Suppressor macrophage (primary cell): ENCODE measurements at places on chromosomes 5 and 9.
A peak's percentile ranks its signal among the peaks of the same experiment; 100 is the strongest.

GRCh38 chr9:95226921-95227320 lies 90.6 kb downstream of the FANCC start:
- DNase-seq = no peak

GRCh38 chr9:16337322-16338029 lies 533.0 kb downstream of the BNC2 start:
- peak; percentile 26 for DNase-seq

DNA sequence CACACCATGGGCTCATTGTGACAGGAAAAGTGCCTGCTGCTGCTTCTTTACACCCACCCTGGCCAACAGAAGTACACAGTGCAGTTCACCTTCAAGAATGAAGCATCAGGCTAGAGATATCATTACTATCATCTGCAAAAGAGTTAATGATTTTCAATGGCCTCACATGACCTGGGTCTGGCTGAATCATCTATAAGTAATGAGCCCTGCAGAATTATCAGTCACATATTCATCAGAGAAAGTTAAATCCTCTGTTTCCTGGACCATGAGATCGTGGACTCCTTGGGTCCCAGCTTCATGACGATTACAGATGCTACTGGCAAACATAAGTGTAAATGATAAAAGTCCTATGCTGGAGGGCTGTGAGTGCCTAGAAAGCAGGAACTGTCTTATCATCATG lies 8.3 kb downstream of the BAG1 start:
- no peak for DNase-seq

DNA sequence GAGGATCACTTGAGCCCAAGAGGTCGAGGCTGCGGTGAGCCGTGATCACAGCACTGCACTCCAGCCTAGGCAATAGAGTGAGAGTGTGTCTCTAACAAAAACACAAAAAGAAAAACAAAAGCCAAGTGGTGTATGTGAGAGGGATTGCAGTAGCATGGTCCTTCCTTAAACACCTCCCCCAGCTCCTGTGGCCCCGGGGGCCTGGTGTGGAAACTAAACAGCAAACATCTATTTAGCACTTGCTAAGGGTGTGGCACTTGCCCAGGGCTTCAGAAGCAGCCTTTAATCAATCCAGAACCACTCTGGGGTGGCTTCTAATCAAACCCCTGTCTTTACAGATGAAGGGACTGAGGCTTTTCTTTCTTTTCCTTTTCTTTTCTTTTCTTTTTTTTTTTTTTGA lies 4.4 kb upstream of the FBP1 start:
- DNase-seq = peak; percentile 53
